ENCODE measurements at places on chromosomes 1 and 21.

- DNase-seq, result no peak
Observed at GRCh38 chr1:56512724-56513494, 66.5 kb downstream of the PLPP3 start.

DNA sequence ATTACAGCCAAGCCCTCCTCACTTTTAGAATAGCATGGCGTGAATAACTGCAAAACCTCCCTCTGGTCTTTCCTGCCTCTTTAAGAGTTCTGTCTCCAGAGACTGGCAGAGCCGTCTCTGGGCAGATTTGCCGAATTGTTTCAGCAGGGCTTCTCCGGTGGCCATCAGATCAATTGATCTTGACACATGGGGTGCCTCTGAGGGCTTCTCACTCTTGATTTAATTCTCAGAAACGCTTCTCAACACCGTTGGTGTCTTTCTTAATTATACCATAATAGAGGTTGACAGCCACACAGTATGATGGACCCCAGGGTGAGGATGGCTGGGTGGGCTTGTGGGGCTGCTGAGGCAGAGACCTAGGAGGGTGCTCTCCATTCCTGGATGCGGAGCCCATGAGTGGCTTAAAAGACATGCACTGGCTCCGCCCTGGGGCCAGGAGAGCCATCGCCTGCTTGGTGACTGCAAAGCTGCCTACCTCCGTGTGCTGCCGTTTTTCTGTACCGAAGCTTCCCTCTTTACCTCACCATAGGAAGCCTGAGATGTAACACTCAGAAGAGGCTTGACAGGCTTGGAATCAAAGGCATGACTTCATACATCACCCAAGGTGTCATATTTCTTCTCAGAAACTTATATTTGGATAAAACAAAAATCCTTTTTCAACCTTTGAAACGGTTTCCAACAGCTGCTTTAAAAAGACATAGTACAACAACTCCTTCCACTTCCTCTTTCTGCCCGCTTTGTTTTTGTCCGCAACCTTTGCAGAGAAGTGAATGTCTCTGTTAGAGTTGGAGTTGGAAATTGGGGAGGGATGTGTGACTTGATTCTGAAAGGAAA, 82.9 kb downstream of the GALNT2 start:
- no peak for DNase-seq

GRCh38 chr1:54876814-54877213, 10.2 kb downstream of the DHCR24 start:
- no peak for DNase-seq

DNA sequence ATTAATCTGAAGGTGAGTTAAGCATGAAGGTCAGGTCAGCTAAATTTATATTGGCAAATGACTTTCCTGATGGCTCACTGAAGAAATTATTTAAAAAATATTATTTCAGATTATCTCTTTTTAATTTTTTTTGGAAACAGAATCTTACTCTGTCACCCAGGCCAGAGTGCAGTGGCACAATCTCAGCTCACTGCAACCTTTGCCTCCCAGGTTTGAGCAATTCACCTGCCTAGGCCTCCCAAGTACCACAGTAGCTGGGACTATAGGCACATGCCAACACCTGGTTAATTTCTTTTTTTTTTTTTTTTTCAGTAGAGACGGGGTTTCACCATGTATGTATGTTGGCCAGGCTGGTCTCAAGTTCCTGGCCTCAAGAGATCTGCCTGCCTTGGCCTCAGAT, 976.7 kb downstream of the TTLL7 start:
- no peak for DNase-seq

- no peak for DNase-seq
Observed at GRCh38 chr1:156062189-156062588, 1.2 kb downstream of the RAB25 start.

DNA sequence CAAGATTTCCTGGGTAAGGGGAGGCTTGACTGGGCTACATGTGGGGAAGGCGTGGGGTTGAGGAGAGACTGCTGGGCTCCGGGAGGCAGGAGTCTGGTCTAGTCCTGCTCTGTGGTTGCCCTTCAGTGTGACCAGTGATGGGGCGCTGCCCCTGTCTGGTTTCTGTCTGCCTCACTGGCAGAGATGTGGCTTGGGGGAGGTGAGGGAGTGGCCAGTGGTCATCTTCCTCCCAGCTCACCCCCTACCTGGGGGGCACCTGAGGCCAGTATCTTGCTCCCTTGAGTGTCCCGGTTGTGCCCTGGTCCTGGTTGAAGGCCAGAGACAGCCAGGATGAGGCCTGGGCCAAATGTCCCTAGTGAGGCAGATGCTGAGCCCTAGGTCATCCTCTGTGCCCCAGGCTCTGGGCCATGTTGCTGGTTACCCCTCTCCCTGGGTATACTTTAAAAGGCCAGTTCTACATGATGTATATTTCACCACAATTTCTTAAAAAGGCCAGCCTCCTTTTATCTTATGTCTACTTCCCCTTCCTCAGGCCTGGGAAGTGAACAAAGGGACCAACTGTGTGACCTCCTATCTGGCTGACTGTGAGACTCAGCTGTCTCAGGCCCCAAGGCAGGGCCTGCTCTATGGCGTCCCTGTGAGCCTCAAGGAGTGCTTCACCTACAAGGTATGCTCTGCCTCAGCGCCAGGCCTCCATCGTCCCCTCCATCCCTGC, 10.5 kb downstream of the FAAH start:
- DNase-seq, result no peak

DNA sequence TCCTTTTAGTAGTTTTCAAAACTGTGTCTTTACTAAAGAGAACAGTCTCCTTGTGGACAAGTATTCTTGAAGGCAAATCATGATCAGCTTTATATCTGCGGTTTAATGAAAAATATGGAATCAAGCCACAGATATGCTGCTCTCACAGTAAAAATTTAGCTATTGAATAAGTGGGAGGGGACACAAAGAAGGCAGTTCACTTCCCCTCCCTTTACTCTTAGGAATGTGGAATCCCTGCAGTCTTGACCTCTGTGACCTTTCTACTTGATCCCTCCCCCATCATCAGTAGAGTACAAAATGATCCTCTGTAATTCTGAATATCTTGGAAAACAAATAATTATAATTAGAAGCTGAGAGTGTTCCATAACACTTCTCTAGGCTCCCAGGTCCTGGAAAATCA, 136.7 kb upstream of the HOOK1 start:
- DNase-seq, result no peak

DNA sequence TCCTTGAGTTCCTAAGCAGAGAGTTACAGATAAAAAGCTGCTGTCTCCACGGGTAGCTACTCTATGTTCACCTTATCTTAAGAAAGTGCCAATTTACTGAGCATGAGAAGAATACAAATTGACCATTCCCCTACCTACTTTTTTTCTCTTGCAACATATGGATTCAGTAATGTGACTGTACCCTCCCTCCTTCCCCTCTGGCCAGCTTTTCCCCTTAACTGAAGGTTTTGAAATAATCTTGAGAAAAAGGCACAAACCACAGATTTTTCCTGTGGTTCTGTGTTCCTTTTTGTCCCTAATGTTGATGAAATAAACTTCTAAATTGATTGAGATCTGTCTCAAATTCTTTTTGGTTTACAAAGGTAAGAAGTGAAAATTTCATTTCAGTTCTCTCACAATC, 2.6 kb upstream of the CD2 start:
- no peak for DNase-seq

DNA sequence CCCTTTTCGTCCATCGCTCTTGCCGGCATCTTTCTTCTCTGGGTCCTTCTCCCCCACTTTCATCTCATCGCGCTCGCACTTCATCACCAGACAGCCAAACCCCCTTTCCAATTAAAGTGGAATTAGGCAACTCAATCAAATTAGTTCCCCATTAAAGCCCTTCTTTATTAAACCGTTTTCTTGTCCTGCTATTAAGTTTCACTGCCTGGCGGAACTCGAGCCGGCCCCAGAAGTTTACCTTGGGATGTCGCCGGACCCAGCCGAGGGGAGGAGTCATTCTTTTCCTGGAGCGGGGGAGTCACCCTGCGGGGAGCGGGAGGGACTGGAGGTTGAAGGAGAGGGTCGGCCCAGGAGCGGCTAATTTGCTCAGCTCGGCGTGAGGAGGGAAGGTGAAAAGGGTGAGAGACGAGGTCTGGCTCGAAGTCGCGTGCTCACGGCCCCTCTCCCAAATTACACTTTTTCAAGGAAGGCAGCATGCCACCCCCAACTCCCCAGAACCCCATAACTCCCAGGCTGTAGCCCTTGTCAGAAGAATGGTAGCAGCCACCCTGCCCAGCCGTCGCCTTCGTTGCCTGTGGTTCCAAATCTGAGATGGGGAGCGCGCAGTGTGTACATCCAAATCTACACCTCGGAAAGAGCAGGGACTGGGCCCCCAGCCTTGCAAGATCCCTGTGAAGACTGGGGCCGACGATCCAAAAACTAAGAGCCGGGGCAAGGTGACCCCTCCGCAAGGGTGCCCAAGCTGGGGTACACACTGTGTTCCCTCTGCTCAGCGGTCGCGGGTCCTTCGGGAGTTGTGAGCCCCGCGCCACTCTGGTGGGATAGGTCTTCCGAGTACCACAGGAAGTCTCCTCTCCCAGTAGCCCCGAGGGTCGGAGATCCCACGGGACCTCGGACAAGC, 6.4 kb downstream of the DMRTA2 start:
- no peak for DNase-seq

- DNase-seq, result no peak
Observed at GRCh38 chr1:119312500-119312899, 56.1 kb upstream of the HAO2 start.

GRCh38 chr1:244970236-244970743, 105.9 kb upstream of the HNRNPU start:
- peak; percentile 77 for DNase-seq

GRCh38 chr1:30720271-30721223, 2.8 kb downstream of the MATN1 start:
- DNase-seq, result no peak

DNA sequence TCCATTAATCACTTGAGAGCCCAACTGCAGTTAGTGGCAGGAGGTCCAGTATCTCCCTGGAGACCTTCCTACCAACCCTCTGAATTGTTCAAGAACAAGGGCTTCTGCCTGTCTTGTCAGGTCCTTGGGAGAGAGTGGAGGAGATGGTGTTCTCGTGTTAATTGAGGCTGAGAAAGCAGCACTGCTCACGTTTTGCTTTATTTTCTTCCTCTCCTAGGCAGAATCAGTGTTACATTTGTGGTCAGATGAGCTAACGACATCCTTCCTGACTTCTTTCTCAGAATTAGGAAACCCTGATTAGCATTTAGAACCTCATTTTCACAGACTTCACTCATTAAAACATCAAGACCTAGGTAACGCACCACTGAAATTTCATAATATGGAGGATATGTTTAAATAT, 26.4 kb upstream of the LRIG2 start:
- no peak for DNase-seq

- no peak for DNase-seq
Observed at GRCh38 chr1:177185209-177185608, 14.5 kb downstream of the BRINP2 start.

DNA sequence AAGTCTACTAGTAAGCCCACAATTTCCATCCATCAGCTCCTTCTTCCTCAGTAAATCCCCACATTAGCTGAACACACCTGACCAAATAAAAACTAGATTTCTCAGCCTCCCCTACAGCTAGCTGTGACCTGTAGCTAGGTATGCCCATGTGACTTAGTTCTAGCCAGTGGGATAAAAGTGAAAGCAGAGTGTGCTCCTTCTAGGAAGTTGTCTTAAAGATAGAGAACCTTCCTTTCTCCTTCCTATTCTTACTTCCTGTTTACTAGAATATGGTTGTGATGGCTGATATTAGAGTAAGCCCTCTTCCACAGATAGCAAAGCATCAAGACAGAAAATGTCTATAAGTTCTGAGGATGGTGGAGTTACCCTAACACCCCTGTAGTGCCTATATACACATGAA, 67.0 kb downstream of the PIK3R3 start:
- no peak for DNase-seq

DNA sequence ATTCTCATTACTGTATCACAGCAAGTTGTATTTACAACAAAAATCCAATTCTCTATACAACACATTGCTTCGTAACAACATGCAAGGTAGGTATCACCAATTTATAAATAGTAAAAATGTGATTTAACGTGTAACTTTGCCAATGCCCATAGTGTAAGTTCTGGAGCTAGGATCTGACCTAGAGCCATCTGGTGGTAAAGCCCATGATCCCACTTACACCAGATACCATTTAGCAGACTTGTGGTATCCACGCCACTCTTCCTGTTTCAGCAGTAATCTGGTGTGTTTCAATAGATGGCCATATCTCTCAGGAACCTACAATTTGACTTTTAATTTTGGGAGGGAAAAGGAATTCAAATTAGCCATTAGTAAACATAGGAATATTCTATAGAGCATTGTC, 10.2 kb downstream of the SETSIP start:
- DNase-seq, result no peak

GRCh38 chr1:36805979-36806640, 228.2 kb downstream of the GRIK3 start:
- DNase-seq, result no peak

GRCh38 chr1:196078691-196079090, 529.5 kb downstream of the KCNT2 start:
- DNase-seq, result no peak

GRCh38 chr1:67653304-67653703, 31.7 kb upstream of the GADD45A start:
- DNase-seq, result no peak
